ENCODE measurements at places on chromosomes 4 and X.

DNA sequence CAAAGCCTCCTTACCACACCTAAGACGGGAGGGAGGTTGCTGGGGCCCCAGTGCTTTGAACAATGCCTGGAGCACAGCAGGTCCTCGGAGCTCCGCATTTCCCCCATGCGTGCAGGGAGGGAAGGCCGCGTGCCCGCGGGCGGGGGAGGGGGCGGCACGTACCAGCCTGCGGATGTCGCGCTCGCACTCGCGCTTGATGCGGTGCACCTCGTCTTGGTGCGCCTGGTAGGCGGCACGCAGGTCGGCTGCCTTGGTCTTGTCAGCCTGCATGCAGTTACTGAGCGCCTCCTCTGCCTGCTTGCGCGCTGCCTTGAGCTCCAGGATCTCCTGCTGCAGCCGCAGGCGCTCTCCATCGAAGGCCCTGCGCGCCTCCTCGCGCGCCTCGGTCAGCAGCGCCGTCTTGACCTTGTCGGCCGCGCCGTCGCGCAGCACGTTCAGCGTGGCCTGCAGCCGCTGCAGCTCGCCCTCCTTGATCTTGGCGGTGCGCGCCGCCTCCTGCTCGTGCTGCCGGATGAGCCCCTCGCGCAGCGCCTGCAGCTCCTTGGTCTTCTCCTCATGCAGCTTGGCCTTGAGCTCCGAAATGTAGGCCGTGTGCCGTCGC lies 87.2 kb upstream of the C4orf50 start:
- DNase-seq: no peak

DNA sequence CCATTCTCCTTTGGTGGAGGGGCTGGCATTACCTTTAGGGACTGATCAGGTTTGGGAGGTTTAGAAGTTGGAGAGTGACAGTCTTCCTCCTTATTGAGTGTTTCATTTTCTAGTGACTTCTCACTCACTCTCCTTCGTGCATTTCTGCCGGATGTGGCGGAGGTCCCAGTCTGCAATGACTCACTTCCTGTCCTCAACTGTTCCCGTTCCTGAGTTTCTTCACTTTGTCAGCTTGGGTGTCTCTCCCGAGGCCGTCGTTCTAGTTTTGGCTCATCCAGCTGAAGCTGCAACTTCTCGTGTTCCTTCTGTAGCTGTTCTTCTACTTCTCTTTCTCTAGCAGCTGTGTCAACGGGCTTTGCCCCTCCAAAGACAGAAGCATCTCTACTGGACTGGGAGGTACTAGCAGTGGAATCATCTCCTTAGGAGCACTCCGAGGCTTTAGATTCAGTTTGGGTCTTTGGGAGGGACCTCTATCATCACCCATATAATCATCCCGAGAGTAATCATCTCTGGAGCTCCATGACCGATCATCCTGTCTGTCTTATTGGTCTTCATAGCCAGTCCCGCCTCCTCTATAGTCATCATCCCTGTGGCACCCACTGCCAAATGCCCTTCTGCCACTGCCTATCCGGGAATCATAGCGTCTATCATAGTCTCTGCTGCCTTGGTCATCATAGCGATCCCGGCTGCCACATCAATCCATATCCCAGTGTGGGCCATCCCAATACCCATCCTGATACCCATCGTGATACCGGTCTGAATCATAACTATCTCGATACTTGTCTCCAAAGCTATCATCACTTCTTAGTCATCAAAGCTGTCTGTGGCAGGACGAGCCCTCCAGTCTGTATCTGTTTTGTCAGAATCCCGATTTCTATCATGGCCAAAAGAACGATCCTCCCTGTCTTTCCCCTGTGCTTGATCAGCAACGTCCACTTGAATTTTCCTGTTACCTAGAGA lies 35.3 kb upstream of the VSIG4 start:
- DNase-seq: no peak

DNA sequence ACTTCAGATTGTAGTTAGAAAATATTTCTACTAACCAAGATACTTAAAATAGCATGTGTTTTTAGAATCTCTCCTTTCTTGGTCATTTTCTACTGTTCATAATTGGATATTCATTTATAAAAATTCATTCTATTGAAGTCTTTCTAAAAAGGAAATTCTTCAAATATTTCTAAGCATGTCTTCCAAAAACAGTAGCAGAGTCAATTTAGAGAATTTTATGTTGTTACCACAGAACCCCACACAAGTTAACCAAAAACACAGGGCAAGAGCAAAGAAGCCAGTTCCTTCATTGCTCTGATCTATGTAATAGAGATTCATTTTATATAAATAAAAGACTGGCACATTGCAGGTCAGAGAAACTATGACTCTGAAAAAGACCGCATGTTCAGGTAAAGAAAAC lies 345.1 kb upstream of the PITX2 start:
- no peak for DNase-seq

DNA sequence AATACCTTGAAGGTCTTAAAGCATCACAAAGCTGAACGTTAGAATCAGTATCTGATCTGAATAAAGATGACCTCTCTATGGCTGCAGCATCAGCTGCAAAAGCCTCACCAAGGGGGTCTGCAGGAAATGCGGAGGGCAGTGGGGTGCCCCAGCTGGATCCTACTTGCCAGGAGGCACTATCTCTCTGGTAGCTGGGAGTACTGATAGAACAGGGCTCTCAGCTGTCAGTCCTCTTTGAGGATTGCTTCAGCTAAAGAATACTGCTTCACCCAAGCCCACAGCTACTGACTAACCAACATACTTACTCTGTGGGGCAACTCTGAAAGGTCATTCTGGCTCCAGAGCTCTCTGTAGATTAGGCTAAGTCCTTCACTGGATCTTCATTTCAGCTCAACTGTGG lies 112.5 kb upstream of the ZFP42 start:
- no peak for DNase-seq

GRCh38 chr4:13302876-13303275 lies 181.3 kb downstream of the RAB28 start:
- no peak for DNase-seq

GRCh38 chrX:115898382-115899001 lies 272.1 kb upstream of the AGTR2 start:
- DNase-seq: no peak

GRCh38 chr4:118927974-118928373 lies 39.3 kb downstream of the SYNPO2 start:
- DNase-seq: no peak

Measured in stimulated activated CD4-positive, alpha-beta T cell treated with anti-CD3 and anti-CD28 coated beads, TNF-alpha, amount 100 ng/mL, for 1 hour (primary cell).